ENCODE measurements at places on chromosomes 4 and X.

- no peak for DNase-seq
Observed at GRCh38 chr4:53734182-53734581, 142.9 kb upstream of the LNX1 start.

DNA sequence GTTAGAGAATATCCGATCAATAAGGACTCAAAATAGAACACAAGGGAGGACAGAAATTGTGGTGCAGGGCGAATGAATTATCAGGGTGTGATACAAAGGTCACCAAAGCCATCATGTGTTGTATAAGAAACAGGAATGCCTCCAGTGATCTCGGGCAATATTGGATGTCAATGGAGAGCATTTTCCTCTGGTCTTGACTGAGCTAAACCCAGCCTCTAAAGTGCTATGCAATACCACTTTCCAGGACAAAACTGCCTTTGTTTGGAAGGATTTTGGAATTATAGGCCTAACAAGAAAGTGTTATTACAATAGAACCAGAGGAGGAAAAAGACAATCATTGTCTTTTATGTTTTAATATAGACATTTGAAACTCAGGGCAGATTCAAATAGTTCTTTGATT is 281.7 kb downstream of the CHM start:
- no peak for DNase-seq

DNA sequence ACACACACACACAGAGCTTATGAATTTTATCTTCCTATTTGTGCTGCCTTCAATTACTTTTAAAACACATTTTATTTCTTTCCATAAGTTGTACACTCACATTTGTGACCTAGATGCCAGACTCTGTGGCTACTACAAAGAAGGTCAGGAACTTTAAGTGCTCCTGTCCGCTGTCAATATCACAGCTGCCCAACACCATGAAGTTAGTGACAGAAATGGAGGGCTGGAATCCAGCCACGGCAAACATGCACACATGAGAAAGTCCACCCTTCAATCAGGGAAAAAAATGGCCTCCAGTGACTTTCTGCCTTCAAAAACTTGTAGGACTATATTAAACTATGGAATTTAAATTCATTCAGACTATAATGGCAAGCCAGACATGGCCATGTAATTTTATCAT is 334.4 kb upstream of the FSTL5 start:
- no peak for DNase-seq

GRCh38 chr4:139933104-139933503 is 220.9 kb downstream of the MAML3 start:
- no peak for DNase-seq

- no peak for DNase-seq
Observed at GRCh38 chrX:136325377-136325776, 24.6 kb downstream of the ADGRG4 start.

- no peak for DNase-seq
Observed at GRCh38 chr4:41975341-41975740, 6.2 kb upstream of the DCAF4L1 start.

GRCh38 chrX:133661962-133662839 is 246.9 kb upstream of the GPC4 start:
- peak; percentile 84 for DNase-seq
